ENCODE measurements at places on chromosomes 5 and 9.

GRCh38 chr5:42749020-42749419 is 7.6 kb upstream of the CCDC152 start:
- DNase-seq = no peak

DNA sequence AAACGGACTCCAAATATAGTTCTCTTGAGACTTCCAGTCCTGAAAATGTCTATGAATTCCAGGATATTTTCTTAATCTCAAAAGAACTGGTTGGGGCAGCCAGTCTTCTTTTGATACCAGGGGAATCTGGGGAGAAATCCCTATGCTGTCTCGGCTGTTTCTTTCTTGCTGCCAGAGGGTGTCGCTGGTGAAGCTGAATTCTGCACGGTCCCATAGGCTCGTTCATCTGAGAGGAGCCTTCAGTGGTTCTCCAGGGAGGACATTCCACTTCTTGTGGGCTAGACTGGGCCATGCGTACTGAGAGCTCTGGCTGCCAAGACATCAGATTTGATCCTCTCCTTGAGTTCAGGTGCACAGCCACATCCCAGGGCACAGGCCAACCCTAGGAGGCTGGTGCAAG is 155.0 kb upstream of the CLINT1 start:
- DNase-seq = no peak

DNA sequence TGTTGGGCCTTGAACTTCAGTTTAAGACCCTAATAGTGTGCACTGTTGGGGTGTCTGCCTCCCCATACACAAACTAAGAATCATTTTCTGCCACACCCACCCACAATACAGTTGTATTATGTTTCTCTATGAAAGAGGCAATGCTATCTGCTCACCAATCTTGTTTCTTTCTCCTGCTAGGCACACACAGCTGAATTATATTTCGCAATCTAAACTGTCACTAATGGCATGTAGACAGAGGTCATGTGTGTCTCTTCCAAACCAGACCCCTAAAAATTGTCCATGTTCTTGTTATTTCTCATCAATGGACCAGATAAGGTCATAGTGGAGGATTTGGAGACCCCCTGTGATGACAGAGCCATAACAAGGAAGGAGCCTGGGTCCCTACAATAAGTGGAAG is 57.3 kb downstream of the RIGI start:
- no peak for DNase-seq

- DNase-seq = no peak
Measured at GRCh38 chr9:15966471-15966870, 413.6 kb downstream of the CCDC171 start.

- no peak for DNase-seq
Measured at GRCh38 chr5:163893281-163893680, 387.9 kb downstream of the MAT2B start.

DNA sequence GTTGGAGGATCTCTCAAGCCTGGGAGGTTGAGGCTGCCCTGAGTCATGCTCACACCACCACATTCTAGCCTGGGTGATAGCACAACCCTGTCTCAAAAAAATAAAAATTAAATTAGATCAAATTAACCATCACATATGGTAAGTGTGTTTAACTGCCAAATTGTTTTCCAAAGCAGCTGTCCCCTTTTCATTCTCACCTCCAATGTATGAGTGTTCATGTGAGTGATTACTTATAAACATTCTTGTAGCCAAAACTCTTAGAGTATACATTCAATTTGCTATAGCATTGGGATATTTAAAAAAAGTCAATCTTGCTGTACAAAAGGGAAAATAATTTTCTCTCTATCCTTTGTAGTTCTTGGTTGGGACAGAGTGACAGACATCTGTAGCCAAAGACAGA is 53.4 kb upstream of the SNAPC3 start:
- DNase-seq = no peak

GRCh38 chr5:61184708-61185107 is 22.4 kb upstream of the SMIM15 start:
- DNase-seq = no peak

DNA sequence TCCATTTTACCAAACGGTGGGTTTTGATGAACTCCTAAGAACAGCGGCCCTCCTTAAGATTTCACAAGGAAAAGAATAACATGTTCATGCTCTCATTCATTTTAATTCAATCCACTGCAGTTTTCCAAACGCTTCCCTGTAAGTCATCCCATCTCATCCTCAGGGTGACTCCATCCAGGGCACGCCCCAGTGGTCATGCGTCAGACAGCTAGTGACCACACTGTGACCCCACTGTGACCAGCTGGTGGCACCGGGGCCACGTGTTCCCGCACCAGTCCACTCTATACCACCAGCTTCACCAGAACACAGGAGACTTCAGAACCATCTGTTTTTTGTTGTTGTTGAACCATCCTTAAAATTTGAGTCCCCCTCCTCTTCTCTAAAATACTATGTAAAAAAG is 14.3 kb downstream of the ATPSCKMT start:
- DNase-seq = no peak

Measured in NCI-H1092 (cell line).